NCI-H526 treated with DMSO at 0.1 percent for 48 hours (cell line): ENCODE measurements at places on chromosomes 4 and X.

DNA sequence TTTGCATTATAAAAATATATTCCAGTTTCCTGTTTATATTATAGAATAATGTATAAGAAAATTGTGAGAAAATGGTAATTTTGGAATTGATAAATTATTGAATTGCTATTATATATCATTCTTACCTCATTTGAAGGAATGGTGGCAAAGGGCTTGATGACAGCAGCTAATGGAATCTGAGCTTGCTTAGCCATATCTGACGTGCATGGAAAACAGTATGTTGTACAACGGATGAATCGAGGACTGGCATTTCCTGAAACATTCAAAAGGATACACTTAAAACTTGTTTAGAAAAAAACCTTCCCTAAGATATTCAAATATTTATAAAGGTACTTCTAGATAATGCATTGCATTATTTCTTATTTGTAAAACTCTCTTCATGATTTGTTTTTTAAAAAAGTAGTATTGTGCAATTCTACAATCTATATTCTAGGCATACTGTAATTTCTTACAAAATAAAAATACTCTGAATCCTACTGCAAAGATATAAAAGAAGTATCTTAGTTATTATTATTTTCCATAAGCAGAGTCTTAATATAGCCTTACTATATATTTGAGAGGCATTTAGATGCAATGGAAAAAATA lies 38.3 kb downstream of the SEC24D start:
- no peak for DNase-seq

GRCh38 chr4:108372681-108373080 lies 203.9 kb upstream of the LEF1 start:
- DNase-seq = no peak

DNA sequence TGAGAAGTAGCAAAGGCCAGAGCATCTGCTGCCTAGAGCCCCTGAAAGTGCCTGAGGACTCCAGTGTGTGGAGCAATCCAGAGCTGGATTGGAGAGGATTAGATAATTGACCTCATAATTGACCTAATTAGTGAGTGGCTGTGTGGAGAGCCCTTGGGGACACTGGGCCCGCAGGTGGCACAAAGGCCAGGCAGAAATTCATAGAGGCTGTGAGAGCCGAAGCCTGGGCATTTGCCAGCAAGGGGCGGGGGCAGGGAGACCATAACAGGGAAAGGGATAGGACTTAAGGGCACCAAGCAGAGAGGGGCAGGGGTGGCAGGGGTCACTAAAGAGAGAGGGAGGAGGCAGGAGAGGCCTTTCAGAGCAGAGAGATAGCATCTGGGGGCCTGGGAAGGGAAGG lies 45.3 kb downstream of the EFNB1 start:
- no peak for DNase-seq

DNA sequence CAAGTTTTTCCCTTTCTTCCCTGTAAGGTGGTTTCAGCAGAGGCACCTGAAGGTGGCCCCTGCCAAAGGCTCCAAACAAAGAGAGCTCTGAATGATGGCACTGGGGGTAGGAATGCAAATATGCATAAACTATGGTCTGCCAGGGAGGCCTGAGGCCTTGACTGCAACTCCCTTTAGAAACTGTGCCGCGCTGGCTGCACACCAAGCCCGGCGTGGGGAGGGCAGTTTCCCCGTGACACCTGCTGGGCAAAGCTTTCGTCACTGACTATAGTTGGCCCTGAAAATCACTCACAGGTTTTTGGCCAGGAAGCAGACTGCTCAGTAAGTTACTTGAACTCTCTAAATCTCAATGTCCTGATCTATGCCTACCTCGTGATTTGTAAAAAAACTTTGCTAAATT lies 97.8 kb upstream of the ATOH1 start:
- no peak for DNase-seq

GRCh38 chrX:68726366-68726765 lies 78.9 kb downstream of the STARD8 start:
- DNase-seq = no peak

DNA sequence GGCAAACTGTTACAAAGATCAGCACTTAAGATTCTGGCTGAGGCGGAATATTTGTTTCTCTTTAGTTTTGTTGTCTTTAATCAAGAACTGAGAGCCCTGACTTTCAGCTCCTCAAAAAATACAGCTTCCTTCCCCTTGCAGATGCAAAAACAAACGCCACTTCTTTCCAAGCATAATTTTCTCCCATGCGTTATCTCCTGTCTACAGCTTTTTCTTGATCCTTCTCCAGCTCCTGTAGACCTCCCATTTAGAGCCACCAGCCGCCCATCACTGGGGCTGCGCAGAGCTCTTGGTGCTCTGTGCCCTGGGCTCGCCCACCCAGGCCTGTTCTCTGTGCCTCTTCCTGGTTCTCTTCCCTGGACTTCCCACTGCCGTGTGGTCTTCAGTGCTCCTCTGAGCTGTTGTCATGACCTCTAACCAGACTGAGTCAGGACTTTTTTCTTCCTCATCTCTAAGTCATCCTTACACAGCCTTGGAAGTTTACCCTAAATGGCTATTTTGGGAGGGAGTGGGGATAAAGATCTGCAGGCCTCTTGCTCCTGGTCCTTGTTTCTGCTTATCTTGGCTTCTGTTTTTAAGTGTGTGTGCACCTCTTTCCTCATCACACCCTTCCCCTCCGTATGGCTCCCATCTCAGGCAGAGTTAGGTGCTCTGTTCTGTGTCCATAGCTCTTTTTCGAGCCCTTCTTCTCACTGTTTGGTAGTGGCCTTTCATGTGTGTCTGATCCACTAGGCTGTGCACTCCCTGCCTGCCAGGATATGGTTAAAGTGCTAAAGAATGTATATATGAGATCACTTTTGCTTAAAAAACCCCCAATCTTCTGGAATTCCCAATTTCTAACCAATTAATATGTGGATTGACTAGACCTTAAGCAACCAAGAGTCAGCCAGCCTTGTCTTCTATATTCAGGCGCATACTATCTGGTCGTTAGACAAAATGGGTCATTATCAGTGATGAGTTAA lies 122.5 kb downstream of the PTTG2 start:
- no peak for DNase-seq

DNA sequence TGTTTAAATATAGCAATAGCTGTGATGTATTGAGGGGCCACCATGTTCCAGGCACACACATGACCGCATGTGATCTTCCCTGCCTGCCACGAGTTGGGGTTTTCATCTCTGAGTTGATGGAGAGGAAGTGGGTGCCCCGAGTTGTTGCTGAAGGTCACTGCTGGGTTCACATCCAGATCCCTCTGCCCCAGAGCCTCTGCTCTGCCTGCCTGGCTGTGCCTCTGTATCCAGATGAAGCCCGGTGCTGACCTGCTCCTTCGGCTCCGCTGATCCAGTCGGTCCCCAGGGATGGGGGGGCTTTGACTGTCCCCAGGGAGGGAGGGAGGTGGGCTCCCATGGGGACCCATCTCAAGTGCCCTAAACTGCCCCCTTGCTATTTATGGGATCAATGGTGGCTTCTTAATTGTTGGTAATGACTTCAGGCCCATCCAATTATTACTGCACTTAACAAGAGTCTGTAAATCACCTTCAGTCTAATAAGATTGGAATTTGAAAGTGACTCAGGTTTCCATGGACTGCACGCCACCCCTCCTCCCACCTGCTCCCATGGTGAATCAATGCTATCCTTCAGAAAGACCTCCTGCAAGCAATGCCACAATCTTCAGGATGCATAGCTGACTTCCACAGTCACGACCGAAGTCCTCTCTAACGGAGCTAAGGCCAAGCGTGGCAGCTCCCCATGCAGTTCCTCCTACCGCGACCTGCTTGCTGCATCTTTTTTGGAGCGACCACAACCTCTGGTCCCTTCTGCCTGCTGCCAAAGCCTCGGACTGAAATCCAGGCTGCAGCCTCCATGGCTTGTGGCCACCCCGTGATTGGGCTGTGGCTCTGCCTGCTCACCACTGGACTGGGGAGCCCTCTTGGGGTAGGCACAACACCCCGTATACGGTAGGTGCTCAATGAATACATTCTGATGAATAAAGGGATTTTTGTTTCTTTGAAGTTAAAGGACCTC lies 73.1 kb downstream of the CPZ start:
- DNase-seq = no peak

- no peak for DNase-seq
These were observed 5.0 kb downstream of the TDO2 start for GRCh38 chr4:155908187-155909139.

DNA sequence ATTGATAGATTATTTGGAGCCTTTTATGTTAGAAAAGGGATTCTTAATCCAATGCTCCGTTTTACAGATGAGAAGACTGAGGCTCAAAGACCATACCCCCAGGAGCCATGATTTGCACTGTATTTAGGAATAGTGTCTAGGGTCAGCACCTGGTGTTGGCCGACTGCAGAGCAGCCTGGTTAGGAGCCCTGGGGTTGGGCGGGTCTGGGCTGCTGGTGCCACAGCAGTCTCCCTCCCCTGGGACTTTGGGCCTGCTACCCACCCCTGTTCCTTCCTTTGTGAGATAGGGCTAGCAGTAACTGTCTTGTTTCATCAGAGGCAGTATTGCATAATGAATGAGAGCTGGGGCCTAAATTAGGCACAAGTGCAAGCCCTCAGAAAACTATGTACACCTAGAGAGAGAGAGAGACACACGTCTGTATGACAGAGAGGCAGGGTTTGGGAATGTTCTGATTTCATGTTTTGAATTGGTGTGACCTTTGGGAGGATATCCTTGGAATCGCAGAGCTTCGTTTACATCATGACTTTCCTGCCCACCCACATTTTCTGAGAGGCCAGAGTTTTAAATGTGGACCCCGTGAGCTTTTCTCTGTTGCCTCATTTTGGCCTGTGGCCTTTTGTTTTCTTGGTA lies 111.7 kb downstream of the PTTG2 start:
- DNase-seq = no peak
